Activated T-helper 1 cell treated with Interleukin-2 at 50 U/mL for 16 hours (primary cell): ENCODE measurements at places on chromosomes 13 and 19.

DNA sequence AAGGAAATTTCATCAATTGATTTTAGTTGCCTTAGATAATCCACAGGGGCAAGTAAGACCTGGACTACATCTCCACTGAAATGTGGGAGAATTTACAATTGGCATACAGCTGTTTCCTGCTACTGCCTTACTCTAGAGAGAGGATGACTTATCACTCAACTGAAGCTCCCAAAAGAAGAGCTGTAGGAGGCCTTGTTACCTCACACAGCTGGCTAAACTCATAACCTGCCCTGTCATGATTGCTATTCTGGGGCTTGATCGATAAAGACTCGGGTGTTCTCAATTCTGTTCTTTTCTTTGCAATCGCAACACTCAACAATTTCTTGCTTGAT is 1396.4 kb downstream of the EFNB2 start:
- DNase-seq = no peak

- no peak for DNase-seq
Measured at GRCh38 chr13:49690133-49690994, 922 bp downstream of the EBPL start.

DNA sequence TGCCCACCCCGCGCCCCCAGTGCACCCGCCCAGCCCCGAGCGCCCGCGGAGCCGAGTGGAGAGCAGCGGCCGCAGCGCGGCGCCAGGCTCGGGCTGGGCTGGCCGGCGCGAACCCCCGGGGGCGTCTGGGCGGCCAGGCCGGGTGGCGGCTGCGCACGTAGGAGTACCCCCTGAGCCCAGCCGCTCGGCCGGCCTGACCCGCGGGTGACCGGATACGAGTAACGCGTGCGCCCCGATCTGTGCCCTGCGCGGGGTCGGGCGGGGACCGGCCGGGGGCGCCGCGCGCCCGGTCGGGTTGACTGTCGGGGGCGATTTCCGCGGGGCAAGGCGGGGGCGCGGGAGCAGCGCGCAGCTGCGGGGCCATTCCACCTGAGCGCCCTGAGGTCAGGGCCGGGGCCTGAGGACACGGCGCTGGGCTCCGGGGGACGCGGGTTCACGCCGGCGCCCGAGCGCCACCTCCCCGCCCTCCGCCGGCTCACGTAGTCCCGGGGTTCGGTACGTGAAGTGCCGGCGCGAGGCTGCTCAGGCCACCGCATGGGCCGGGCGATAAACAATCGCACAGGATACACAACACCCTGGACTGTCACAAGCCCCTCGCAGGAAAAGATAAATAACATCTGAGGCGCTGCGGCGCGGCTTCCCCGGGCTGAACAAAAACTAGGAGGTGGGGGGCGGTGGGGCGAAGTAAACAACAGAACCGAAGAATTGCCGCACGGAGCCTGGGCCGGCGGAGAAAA is 37.6 kb upstream of the FLT1 start:
- DNase-seq = no peak

DNA sequence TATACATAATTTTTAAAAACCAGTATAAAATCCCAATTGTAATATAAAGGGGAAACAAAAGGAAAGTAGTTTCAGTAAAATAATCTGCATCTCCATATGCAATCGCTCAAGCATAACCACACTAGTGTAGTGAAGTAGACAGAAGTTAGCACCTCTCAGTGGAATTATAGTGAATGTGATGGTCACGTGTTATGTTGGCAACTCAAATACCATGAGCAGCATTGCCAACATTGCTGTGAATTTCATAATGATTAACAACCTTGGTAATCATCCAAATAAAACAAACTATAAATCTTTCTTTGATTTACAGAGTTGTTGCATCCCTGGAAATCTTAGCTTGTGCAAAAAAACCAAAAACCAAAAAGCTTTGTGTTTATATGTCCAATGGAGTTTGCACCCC is 77.3 kb upstream of the SIAH3 start:
- no peak for DNase-seq

DNA sequence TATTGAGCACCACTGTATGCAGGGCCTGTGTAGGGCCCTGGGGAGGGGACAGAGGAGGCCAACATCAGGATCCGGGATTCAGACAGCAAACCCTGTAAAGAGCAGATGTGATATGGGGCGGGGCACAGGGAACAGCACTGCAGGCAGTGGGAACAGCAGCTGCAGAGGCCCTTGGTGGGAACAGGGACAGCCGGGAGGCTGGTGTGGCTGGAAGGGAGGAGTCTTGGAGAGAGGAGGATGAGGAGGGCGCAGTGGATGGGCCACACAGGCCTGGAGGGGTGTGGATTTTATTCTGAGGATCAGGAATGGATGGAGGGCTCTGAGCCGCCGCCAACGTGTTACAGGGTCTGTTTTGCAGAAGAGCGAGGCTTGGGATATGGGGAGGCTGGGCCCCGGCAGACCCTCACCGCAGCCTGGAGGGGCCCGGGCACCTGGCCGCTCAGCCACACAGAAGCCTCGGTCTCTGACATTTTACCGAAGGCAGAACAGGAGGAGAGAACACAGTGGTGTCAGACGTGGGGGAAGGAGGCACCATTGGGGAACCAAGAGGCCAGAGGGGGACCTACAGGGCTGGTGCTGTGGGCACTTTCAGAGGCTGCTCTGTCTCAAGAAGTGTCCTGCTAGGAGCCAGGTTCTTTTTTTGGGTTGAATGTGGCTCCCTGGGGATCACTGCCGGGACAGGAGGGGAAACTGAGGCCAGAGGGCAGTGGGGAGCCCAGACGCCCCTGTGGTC is 6.9 kb downstream of the EFNA2 start:
- DNase-seq = no peak

DNA sequence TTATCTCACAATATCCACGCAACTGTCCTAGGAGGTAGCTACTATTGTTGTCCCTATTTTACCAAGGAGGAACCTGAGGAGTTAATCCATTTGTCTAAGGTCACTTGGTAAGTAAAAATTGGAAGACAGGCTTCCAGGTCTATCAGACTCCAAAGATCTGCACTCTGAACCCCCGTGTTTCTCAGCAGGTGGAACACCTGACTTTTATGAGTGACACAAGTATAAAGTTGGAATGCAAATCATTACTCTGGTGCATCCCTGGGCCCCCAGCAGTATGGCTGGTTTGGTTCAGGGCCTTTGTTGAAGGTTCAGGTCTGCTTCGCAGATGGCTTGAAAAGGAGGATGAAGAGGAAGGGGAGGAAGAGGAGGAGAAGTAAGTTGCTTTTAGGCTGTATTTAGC is 46.0 kb downstream of the RGCC start:
- DNase-seq = no peak

DNA sequence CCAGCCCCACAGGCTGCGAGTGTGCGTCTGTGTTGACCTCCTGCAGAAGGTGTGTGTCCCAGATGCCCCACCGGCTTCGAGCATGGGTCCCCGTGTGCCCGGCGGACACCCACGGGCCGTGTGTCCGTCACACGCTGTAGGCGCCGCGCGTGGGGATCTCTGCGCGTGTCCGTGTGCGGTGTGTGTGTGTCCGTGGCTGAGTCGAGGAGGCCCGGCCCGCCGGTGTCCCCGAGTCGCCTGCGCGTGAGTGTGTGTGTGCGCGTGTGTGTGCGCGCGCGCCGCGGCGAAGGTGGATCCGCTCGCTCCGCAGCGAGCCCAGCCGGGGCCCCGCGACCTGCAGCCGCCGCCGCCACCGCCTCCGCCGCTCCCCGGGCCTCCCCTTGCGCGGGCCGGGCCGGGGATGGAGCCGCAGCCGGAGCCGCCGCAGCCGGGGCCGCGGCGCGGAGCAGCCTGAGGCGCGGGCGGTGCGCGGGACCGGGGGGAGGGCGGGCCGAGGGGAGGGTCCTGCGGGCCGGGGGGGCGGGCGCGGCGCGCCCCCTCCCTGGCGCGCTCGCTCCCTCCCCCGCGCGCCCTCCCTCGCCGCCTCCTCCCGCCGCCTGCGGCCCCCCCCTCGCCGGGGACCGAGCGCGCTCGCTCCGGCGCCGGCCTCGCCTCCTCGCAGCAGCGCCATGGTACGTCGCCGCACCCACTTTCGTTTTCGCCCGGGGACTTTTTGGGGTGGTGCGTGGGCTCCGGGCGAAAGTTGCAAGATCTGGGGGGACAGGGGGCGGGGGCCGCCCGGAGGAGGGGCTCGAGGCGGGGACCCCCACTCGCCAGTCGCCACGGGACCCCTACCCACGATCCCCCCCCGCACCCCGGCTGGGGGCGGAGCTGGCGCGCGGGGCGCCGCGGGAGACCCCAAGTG is 7.1 kb upstream of the NFIC start:
- peak; percentile 63 for DNase-seq

DNA sequence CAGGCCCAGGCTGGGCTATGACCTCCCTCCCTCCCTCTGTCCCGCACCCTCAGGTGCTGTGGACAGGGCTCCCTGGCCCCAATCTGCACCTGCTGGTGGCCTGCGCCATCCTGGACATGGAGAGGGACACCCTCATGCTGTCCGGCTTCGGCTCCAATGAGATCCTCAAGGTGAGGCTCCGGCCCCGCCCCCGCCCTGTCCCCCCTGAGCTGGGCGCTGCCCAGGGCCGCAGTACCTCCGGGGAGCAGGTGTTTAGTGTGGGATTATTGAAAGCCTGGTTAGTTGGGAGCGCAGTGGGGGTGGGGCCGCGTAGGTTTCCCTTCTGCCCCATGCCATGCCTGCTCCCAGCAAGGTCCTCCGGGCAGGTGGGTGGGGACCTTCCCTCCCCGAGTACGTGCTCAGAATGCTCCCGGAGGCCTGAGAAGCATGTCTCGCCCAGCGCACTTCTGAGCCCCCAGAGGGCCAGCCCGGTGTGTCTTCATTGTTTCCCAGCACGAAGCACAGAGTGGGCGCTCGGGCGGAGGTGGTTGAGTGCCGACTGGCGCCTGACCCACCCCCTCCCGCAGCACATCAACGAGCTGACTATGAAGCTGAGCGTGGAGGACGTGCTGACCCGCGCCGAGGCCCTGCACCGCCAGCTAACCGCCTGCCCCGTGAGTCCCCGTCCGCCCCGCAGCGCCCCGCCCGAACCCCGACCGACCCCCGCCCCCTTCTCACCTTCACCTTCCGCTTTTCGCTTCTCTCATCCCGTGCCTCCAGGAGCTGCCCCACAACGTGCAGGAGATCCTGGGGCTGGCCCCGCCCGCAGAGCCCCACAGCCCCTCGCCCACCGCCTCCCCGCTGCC is 8.8 kb downstream of the IL4I1 start:
- DNase-seq = no peak
